Activated naive CD4-positive, alpha-beta T cell treated with anti-CD3 and anti-CD28 coated beads, Interleukin-2, amount 50 U/mL, for 72 hours (primary cell): ENCODE measurements at places on chromosomes 3 and 15. TPM values are rescaled to one million over a fixed set of nuclear protein-coding genes. Genes with fewer than 3 reads are reported as not detected.

ECE2 gene
- total RNA-seq: 0.18 TPM

OR4F6 gene
- total RNA-seq: not detected

SLC22A13 gene
- total RNA-seq: 1.1 TPM

TMEM266 gene
- total RNA-seq: not detected
